ENCODE measurements at places on chromosomes 7 and 10.

DNA sequence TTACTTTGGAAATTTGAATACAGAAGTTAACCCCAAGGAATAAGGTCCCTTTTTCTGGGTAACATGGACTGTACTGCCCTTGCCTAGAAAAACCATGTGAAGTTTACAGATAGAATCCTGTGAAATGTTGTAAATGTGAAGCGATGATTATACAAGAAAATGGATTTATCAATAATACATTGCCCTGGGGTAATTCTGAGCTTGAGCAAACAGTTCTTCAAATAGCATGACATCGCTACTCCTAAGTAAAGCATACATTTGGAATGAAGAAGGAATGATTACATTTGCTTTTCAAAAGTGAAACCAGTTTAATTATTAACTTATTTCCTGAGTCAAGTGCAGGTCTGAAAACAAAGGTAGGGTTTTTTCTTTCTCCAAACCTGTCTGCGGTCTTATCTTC lies 43.3 kb upstream of the FZD8 start:
- DNase-seq, result no peak

DNA sequence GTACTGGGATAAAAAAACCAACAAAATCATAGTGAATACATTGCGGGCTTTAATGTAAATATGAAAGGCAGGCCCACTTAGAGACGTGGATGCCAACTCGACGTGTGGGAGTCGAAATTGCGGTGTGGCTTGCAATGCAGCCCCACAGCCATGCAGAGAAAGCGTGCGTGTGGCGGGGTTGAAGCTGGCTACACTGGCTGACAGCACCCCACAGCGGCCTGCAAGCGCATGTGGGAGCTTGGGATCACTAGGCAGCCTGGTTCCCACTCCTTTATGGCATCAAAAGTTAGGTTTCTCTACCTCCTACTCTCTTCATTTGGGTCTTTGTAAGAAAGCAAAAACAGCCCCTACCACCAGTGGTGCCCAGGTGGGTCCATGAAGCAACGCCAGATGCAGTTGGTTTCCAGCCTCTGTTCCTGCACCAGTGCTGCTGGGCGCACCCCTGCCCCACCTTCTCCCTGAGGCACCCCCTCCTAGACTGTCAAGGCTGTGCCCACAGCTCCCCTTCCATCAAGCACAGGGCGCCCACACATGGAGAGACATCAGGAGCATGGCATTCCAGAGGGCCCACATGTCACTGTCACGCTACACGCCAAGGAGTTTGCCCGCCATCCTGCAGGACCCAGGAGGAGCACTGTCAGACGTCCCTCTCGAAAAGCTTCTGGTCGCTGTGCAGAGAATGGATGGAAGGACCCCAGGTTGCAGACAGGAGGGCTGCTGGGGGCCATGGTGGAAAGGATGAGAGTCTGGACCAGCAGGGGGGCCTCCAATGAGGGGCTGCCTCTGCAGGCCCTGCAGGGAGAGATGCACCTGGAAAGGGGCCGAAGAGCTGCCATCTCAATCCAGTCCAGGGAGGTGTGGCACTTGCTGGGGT lies 142.9 kb downstream of the PAXIP1 start:
- DNase-seq, result no peak

- DNase-seq, result no peak
Measured at GRCh38 chr10:71974489-71975021, 10.4 kb downstream of the CHST3 start.

- no peak for DNase-seq
Measured at GRCh38 chr10:75305675-75306074, 69.9 kb upstream of the COMTD1 start.

GRCh38 chr10:44064317-44064716 lies 320.6 kb downstream of the CXCL12 start:
- DNase-seq, result no peak

DNA sequence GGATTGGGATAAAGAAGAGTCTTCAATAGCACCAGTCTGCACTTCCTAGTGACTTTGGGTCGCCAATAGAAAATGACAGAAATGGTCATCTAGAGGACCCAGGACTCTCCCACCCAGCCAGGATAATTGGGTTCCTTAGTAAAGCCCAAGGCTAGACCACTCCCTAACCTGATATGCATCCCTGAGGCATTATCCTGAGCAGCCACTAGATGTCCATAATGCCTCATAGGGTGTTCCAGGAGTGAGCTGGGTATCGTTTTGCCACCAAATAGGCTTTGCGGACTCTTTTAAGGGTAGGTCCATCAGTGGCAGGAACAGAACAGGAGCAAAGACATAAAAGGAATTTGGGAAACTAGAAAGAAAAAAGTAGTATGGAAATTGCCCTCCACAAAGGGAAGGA lies 4.5 kb upstream of the LRRC4 start:
- no peak for DNase-seq

- DNase-seq, result no peak
Measured at GRCh38 chr7:67484244-67484751, 487.7 kb downstream of the TYW1 start.

DNA sequence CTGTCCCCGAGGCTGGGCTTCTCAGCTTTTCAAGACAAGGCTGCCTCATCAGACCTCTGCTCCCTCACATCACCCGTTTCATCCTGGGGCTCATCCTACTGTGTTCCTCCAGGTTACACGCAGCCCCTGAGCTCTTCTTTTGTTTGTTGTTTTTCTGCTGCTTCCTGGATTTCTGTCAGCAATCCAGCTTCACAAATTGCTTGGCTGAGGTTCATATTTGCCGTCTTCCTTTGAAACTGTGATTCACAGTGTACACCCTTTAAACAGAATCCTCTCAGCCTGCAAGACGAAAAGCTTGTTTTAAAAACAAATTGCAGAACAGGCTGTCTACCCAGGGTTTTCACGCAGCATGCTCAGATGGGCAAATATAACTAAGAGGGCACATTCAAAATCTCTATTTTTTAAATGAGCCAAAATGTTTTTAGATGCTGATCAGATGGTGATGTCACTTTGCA lies 39.1 kb upstream of the PARD3 start:
- no peak for DNase-seq

DNA sequence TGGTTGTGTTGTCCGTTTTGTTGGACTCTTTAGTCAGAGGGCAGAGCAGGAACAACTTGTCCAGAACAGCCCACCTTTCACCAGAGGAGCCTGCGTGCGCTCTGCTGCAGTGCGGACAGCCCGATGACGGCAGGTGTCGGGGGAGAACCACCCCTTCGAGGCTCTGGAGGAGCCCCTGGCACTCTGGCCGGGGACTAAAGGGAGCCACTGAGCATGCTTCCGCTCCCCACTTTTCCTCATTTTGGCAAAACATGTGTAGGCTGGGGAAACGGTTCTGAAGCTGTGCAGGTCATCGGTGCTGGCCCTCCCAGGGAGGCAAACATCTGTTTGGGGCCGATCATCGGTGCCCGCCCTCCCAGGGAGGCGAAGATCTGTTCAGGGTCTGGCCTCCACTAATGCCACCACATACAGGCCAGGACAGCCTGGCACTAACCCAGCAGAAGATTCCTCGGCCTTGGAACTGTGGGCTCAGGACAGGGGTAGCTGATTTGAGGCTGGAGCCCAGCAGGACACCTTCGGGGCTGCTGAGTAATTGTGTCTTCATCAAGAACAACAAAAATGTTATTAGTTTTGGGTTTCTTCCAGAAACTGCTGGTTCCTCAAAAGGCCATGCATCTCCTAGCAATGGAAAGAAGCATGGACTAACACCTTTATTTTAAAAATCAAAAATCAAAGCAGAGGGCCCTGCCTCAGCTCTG lies 124.4 kb upstream of the TCERG1L start:
- DNase-seq, result no peak

DNA sequence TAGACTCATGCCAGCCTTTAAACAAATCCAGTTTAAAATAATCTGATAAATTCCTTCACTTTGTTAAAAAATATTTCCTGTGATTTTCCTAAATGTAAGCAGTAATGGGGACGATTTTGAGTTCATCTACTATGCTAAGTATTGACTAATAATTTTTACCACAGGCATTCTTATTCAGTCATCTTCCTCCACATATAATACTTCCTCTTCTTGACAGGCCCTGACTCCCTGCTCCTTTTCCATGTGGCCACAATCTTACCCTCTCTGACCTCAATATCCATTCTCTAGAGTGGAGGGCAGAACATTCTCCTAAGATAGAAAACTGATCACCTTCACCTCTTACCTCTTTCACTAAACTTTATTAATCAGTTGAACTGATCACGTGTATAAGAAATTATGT lies 7.8 kb downstream of the DNAJC2 start:
- DNase-seq, result no peak

DNA sequence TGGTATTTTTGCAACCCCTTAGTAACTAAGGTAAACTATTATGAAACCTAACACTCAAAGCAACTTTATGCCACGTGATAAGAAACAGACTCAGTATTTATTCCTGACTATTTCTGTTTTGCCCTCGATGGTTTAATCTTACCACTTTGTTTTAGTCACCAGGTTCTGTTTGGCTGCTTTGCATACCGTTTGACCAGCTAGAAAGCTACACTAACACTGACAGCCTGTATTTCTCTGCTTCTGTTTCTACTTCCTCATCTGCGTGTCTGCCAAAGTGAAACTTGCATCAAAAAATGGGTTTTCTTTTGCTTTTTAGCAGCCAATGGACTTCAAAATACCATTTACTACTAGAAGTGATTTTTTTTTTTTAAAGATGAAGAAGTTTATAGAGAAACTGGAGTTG lies 802.5 kb downstream of the GRM8 start:
- DNase-seq, result no peak

DNA sequence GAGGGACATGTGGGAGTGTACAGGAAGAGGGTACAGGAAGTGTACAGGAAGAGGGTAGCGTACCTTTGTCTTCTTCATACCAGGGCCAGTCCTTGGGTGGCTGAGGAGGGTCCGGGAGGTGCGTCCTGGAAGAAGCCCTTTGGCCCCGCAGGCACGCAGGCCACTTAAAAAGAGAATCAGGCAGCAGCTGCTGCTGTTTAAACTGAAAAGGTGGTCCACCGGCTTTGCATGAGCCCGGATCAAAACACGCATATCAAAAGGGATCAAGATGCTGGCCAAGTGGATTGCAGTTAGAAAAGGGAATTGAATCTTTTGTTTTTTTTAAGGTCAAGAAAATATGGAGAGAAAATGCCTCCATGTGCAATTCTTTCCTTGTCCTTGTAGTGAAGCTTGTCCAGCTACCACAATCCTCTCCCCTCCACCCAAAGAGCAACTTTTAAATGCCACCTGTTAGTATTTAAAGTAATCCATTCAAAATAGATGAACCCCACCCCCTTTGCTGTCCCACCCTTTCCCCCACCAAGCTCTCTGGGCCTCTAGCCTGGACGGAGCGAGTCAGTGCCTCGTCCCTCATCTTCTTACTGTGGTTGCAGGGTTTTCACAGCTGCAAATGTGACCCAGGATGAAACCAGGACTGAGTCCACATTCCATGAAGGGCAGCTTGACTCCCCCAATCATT lies 142.8 kb downstream of the GLCCI1 start:
- DNase-seq, result no peak

- no peak for DNase-seq
Measured at GRCh38 chr7:117036053-117036669, 82.9 kb downstream of the ST7 start.

- DNase-seq, result no peak
Measured at GRCh38 chr7:122532406-122533269, 166.3 kb downstream of the RNF133 start.

GRCh38 chr7:38323156-38323555 lies 49.7 kb upstream of the TARP start:
- DNase-seq, result no peak

- no peak for DNase-seq
Measured at GRCh38 chr7:1142051-1142635, 17.9 kb downstream of the ZFAND2A start.

DNA sequence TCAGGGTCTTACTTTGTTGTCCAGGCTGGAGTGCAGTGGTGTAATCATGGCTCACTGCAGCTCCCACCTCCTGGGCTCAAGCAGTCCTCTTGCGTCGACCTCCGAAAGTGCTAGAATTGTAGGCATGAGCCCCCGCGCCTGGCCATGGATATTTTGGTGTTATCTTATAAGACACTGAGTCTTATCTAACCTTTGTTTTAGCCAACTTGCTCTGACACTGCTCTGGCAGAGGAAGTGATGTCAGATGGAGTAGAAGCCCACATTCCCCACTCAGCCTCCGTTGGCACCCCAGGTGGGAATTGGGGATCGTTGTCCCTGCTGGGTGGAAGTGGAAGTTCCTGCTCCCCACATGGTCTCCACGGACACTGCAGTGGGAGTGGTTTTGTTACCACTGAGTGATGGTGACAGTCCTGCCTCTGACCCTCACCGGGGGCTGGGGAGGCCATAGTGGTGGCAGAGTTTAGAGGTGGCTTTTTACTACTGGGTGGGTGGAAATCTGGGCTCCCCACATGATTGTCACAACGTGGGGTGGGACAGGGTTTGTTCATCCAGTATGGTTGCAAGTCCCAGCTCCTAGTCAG lies 98.9 kb downstream of the ANKRD61 start:
- DNase-seq, result no peak

GRCh38 chr7:43869867-43870240 lies 537 bp upstream of the MRPS24 start:
- DNase-seq, result no peak

- DNase-seq, result no peak
Measured at GRCh38 chr7:88539518-88539917, 220.0 kb upstream of the ZNF804B start.

DNA sequence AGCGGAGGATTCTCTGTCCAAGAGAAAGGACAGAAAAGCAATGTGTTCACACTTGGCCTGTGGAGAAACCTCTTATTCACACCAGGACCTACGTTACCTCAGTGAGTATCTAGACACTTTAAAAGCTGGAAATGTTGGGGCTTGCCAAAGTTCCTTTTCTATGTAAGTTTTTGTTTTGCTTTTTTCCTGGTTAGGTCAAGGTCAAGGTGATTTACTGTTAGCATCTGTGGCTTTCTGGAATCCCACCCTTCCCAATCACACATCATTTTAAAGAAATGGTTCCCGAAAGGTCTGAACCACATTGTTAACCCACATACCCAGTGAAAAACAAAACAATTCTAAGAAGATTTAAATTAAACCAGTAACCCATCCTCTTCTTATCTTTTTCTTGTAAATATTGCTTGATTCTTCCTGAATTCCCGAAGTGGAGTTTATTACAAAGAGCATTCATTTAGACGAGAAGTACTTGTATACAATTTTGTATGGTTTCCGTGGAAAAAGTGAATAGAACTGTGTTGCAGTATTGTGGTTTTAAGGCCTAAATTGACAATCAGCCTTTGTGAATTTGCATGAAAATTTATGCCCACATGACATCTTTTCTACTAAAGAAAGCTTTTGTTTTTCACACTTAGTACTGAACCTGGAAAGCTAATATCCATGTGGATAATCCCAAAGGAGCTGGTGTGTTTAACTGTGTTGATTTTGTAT lies 827.0 kb upstream of the IGFBP3 start:
- no peak for DNase-seq

DNA sequence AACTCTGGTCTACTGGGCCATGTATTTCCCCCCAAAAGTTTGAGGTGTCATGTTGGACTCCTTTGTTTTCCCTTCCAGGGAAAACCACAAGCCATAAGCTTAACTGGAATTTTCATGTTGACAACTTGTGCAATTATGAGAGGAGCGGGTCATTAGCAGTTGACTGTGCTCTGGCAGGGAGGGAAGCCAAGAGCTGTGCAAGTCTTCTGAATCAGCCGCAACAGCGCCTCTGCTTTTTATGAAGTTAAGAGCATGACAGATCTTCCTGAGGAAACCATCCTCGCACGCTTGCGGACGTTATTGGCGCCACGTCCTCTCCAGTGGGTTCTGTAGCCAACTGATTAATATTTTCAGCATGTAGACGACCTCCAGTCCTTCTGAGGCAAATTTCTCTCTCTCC lies 148.7 kb upstream of the MKI67 start:
- DNase-seq, result no peak

All from stimulated activated CD4-positive, alpha-beta T cell treated with anti-CD3 and anti-CD28 coated beads, Interleukin-15, amount 100 ng/mL, for 1 hour (primary cell).